Uterus (tissue), 4 donors: ENCODE measurements at places on chromosomes 2 and 18.

- H3K4me1 ChIP-seq, result no peaks in the 10 kb centered on the region
- no peak overlapping the region for H3K27ac ChIP-seq
- no peaks in the 10 kb centered on the region for H3K27me3 ChIP-seq
- H3K4me3 ChIP-seq, result no peak overlapping the region
- no peaks in the 10 kb centered on the region for H3K36me3 ChIP-seq
- no peak for DNase-seq
These were observed 4.2 kb upstream of the ODC1 start for GRCh38 chr2:10452312-10452711.

GRCh38 chr2:210442457-210442856 is 34.1 kb downstream of the LANCL1 start:
- H3K4me3 ChIP-seq, result no peak overlapping the region
- no peak for DNase-seq
- H3K27me3 ChIP-seq, result no peaks in the 10 kb centered on the region
- H3K36me3 ChIP-seq, result no peaks in the 10 kb centered on the region

GRCh38 chr2:207255565-207256470 is 90.1 kb upstream of the KLF7 start:
- H3K4me3 ChIP-seq, result no peak overlapping the region
- no peaks in the 10 kb centered on the region for H3K36me3 ChIP-seq
- H3K4me1 ChIP-seq, result peaks cover 7% of the 10 kb centered on the region
- DNase-seq, result no peak
- H3K27ac ChIP-seq, result peak overlapping the region; percentile 0

DNA sequence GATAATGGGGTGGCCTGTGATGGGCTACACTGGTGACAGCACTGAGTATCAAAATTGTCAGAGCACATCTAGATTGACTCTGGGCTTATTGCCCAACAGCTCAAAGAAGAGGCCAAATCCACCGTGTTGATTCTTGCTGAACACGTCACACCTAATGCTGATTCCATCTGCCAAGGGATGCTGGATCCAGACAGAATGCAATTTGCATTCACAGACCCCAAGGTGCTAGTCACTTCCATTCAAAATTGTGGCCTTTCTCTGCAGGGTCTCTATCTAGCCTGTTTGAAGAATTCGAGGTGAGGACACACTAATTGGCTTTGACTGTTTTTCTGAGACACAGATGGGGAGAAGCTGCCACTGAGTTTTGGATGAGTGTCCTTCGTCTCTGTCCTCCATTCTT is 13.5 kb upstream of the GPR39 start:
- H3K27ac ChIP-seq, result no peak overlapping the region
- H3K36me3 ChIP-seq, result no peaks in the 10 kb centered on the region
- no peak for DNase-seq

- H3K36me3 ChIP-seq, result no peaks in the 10 kb centered on the region
- no peak overlapping the region for H3K27ac ChIP-seq
- H3K4me1 ChIP-seq, result no peaks in the 10 kb centered on the region
- no peaks in the 10 kb centered on the region for H3K27me3 ChIP-seq
- no peak overlapping the region for H3K4me3 ChIP-seq
- no peak for DNase-seq
These were observed 911.5 kb upstream of the SOX11 start for GRCh38 chr2:4780679-4781078.

GRCh38 chr2:28257182-28257581 is 135.5 kb upstream of the FOSL2 start:
- no peak overlapping the region for H3K4me3 ChIP-seq
- H3K36me3 ChIP-seq, result no peaks in the 10 kb centered on the region
- H3K27me3 ChIP-seq, result no peaks in the 10 kb centered on the region

DNA sequence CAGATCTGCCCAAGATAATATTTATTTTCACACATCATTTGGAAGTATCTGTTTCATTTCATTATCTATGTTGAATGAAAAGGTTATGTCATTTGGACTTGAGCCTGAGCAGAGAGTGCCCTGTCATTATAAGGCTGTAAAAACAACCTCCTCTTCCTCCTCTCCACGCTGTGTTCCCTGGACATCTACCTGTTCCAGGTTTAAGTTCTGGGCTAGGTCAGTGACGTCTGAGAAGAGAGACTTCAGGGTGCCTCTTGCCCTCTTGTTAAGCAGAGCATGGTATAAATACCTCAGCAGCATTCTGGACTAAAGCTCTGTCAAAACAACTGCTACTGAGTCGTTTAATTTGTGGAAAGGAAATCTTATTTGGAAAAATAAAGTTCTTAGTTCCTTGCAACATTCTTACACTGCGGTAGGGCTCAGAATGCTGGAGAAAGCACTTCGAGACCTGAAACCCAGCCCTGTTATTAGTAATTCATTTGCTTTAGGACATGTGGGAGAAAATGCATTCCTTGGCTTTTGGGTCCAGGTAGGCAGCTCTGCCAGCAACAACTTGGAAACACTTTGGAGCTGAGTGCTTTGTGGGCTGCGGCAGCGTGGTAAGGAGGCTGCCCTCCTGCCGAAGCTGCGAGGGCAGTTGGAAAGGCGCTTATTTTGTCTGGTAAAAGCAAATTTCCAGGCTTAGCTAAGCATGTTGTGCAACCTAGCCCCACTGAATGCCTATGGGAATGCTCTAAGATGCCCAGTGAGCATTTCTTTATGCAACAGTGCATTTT is 91.8 kb upstream of the NEDD4L start:
- no peak overlapping the region for H3K4me3 ChIP-seq
- H3K4me1 ChIP-seq, result no peaks in the 10 kb centered on the region
- no peaks in the 10 kb centered on the region for H3K36me3 ChIP-seq
- H3K27ac ChIP-seq, result no peak overlapping the region

GRCh38 chr2:9613291-9613690 is 17.5 kb downstream of the YWHAQ start:
- peaks cover 9% of the 10 kb centered on the region for H3K4me1 ChIP-seq
- no peak for DNase-seq
- no peaks in the 10 kb centered on the region for H3K27me3 ChIP-seq
- no peaks in the 10 kb centered on the region for H3K36me3 ChIP-seq
- H3K4me3 ChIP-seq, result no peak overlapping the region

DNA sequence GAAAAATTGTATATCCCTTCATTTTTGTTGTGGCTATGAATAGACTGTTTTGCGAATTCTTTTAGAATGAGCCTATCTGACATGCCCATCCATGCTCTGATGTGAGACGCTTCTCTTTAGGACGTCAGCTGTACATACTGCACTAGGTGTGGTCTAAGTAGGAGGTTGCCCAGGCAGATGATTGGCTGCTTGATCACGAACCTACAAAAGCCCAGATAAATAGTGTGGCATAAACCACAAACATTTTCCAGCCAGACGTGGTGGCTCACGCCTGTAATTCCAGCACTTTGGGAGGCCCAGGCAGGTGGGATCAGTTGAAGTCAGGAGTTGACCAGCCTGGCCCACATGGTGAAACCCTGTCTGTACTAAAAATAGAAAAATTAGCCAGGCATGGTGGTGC is 251.8 kb downstream of the AGAP1 start:
- no peaks in the 10 kb centered on the region for H3K27me3 ChIP-seq
- H3K4me3 ChIP-seq, result no peak overlapping the region
- no peaks in the 10 kb centered on the region for H3K4me1 ChIP-seq
- H3K36me3 ChIP-seq, result no peaks in the 10 kb centered on the region

DNA sequence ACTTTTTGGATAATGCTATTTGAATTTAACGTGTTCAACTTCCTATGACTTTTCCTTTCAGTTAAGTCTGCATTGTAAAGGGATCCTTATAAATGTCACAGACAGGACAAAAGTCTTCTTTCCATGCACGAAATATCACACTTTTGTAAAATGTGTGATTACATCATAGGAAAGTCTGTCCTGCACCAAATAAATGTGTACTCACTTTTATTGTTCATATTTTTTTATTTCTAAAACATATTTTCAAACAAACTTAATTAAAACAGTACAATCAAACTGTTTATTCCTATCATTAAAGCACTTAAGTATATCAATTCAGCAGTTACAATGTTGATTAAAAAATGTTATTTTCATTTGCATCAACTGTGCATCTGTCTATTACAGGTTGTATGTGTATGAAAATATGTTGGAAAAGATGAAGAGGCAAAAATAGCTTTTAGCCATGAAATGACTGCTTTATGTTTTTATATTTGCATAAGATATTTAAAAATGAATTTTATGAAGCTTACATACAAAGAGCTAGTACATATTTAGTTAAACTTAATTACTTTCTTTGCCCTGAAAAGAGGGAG is 105.6 kb downstream of the CSRNP3 start:
- no peak overlapping the region for H3K4me3 ChIP-seq
- H3K4me1 ChIP-seq, result no peaks in the 10 kb centered on the region
- peak overlapping the region; percentile 0 for H3K27ac ChIP-seq
- H3K27me3 ChIP-seq, result no peaks in the 10 kb centered on the region

- no peaks in the 10 kb centered on the region for H3K4me1 ChIP-seq
- H3K27ac ChIP-seq, result no peak overlapping the region
These were observed 251.9 kb downstream of the FBXO15 start for GRCh38 chr18:73895701-73896100.

DNA sequence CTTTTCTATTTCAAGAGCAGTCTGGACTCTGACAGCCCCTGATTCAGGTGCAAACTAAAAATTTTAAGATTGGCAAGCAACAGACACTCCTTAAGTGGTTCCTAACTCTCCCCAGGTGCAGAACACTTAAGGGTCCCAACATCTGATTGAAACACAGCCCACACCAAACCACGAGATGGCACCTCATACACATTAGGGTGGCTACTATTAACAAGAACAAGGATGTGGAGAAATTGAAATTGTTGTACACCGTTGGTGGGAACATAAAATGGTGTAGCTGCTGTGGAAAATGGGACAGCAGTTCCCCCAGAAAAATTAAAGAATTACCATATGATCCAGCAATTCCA is 82.3 kb downstream of the POLR1A start:
- no peak overlapping the region for H3K27ac ChIP-seq
- H3K4me1 ChIP-seq, result no peaks in the 10 kb centered on the region

- no peak for DNase-seq
- H3K4me3 ChIP-seq, result no peak overlapping the region
- no peaks in the 10 kb centered on the region for H3K36me3 ChIP-seq
- H3K27ac ChIP-seq, result no peak overlapping the region
- no peaks in the 10 kb centered on the region for H3K27me3 ChIP-seq
These were observed 58.3 kb downstream of the LDLRAD4 start for GRCh38 chr18:13276530-13277520.

DNA sequence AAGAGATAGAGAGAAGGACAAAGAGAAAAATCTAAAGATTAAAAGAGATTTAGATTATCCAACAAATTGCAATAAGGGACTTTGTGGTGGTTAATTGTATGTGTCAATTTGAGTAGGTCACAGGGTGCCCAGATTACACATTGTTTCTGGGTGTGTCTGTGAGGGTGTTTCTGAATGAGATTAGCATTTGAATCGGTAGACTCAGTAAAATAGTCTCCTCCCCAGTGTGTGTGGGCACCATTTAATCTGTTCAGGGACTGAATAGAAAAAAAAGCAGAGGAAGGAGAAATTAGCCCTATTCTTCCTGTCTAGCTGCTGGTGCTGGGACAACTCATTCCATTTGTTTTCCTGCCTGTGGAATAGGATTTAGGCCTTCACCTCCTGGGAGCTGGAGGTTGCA is 339.8 kb upstream of the EPHA4 start:
- H3K4me3 ChIP-seq, result no peak overlapping the region
- no peaks in the 10 kb centered on the region for H3K36me3 ChIP-seq
- H3K4me1 ChIP-seq, result no peaks in the 10 kb centered on the region
- H3K27me3 ChIP-seq, result no peaks in the 10 kb centered on the region
- H3K27ac ChIP-seq, result no peak overlapping the region

GRCh38 chr2:11121823-11122155 is 33.5 kb upstream of the SLC66A3 start:
- H3K36me3 ChIP-seq, result no peaks in the 10 kb centered on the region
- H3K4me3 ChIP-seq, result no peak overlapping the region
- no peaks in the 10 kb centered on the region for H3K27me3 ChIP-seq
- no peak overlapping the region for H3K27ac ChIP-seq

- no peak overlapping the region for H3K4me3 ChIP-seq
- no peaks in the 10 kb centered on the region for H3K4me1 ChIP-seq
- DNase-seq, result no peak
- no peak overlapping the region for H3K27ac ChIP-seq
These were observed 10.3 kb upstream of the KYNU start for GRCh38 chr2:142867136-142867535.

DNA sequence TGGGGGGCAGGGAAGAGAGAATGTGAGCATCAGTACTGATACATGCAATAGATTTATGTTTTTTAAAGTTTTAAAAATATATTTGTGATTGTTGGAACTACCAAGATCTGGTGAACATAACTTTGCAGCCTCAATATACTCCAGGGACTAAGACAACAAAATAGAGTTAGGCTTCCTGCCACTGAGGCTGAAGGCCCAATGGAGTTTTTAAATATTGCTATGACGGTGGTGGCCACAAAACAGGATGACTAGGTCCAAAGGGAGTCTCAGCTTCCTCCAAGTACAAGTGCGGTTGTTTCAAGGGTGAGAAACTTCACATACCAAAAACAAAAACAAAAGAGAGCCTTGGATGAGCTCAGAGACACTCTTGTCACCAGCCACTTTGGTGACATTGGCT is 72.9 kb downstream of the CCBE1 start:
- H3K27me3 ChIP-seq, result no peaks in the 10 kb centered on the region
- H3K36me3 ChIP-seq, result no peaks in the 10 kb centered on the region
- peak overlapping the region; percentile 75 for H3K27ac ChIP-seq
- DNase-seq, result no peak

DNA sequence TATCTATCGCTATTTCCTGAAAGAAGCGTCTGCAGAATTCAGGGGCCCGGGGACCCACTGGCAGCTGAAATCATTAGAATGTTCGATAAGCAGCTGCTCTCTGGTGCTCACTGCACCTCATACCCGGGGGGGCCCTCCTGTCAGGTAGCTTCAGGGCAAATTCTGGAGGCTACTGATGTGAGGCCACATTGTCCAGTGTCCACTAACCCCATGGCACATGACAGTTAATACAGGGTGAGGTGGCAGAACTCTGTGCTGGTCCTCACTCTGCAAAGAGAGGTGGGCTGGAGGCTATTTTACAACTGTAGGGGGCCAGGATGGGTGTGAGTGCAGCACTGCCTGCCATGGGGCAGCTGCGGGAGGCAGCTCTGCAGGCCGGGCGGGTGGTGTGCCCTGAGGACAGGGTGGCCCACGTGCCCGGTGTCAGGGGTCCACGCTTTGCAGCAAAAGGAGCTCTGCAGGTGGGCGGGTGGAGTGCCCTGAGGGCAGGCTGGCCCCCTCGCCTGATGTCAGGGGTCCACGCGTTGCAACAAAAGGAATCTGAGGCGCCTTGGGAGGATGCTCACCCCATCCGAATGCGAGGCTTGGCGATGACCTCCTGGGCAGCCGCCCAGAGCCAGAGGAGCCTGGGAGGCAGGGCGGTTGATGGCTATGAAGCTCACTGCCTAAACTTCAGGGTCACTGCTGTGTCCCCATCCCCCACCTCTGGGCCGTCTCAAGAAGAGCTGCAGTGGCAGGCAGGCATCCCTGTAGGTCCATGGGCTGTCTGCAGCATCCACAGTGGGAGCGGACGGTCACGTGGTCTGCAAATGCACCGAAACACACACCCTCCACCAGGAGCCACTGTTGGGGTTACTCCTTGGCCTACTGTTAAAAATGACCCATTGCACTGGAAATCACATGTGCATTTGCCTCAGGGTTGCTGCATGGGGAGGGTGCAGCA is 207.0 kb upstream of the SALL3 start:
- no peak overlapping the region for H3K4me3 ChIP-seq
- DNase-seq, result no peak
- no peaks in the 10 kb centered on the region for H3K36me3 ChIP-seq

- DNase-seq, result no peak
- H3K4me1 ChIP-seq, result no peaks in the 10 kb centered on the region
- H3K27me3 ChIP-seq, result no peaks in the 10 kb centered on the region
These were observed 6.6 kb downstream of the D2HGDH start for GRCh38 chr2:241741016-241741415.
